CD4-positive, alpha-beta T cell treated with Interleukin-12 subunit alpha and Interleukin-12 subunit beta, for 1 hour (primary cell): ENCODE measurements at places on chromosomes 2 and 18.

GRCh38 chr2:134259571-134259970 lies 5.7 kb downstream of the MGAT5 start:
- no peak for DNase-seq

DNA sequence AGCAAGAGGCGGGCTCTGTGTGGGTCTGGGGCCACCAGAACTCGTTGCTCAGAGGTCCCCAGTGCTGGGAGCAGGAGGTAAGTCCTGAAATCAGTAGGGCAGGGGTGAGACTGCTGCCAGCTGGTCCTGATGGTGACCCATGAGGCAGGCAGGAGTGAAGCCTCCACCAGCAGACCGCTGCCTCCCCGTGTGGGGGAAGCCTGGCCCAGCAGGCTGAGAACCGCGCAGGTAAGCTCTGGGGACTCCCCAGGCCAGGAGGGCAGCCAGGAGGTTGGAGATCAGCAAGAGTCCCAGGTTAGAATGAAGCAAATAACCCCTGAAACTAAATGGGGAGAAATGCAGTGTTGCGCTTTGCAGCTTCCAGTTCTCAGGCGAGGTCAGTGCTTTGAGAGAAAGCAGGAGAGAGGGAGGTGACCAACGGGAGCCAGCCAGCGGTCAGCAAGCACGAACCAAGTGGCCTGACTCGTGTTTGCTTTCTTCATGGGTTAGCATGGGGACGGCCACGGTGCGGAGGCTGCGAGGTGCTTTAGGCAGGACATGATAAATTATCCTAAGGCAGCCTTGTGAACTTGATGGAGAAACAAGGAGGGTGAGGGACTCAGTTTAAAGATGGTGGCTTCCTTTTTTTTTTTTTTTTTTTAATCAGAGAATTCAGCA lies 26.2 kb downstream of the INHBB start:
- no peak for DNase-seq

GRCh38 chr2:207504513-207505170 lies 25.1 kb upstream of the CREB1 start:
- no peak for DNase-seq

DNA sequence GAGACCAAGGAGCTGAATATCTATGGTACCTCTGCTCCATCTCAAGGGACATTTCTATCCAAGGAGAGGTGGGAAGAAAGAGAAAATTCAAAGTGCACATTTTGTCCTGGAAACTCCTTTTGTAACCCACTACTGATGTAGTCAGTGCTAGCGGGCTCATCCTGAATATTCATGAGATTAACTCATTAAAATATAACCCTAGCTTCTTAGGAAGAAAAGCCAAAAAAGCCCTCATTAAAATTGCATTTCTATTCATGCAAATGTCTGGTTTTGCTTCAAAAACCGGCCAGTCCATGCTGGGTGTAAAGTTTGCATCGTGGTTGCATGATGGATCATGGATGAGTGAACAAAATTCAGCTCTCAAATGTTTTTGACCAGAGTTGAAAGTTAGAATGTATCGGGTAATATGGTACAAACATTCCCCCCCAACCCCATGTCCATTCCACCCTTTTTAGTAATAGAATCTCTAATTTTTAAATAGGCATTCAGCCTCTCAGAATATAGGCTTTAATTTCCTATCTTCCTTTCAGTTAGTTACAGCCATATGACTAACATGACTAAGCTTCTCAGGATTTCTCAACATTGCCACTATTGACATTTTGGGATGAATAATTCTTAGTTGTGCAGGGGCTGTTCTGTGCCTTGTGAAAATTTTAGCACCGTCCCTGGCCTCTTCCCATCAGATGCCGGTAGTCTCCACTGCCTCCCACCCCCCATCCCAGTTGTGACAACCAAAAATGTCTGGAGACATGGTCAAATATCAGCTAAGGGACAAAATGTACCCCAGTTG lies 104.2 kb upstream of the RND3 start:
- no peak for DNase-seq

GRCh38 chr18:26802330-26803200 lies 62.9 kb downstream of the AQP4 start:
- DNase-seq = no peak

- DNase-seq = no peak
Measured at GRCh38 chr2:193542762-193543161, 1348.0 kb upstream of the TMEFF2 start.

- DNase-seq = no peak
Measured at GRCh38 chr18:3067722-3068121, 54.8 kb upstream of the LPIN2 start.

GRCh38 chr2:183267148-183267827 lies 143.0 kb downstream of the NUP35 start:
- DNase-seq = no peak

GRCh38 chr2:44779793-44780192 lies 161.7 kb upstream of the SIX3 start:
- DNase-seq = no peak

GRCh38 chr2:62725712-62726055 lies 20.2 kb downstream of the EHBP1 start:
- DNase-seq = no peak

DNA sequence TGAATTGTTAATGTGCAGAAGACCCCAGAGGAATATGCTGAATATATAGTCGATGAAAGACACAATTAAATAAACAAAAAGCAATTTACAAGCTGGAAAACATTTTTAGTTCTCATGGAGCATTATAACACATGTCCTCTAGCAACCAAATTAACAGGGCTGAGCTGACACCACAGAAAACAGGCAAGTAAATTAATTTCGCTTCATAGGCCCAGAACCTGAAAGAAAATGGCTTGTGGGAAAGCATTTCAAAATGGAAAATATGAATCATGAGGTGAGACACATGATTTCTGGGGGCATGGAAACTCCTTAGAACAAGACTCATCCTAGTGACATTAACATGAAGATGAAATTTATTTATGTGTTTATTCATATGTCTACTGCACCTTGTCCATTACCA lies 25.0 kb upstream of the RNF152 start:
- no peak for DNase-seq

- DNase-seq = no peak
Measured at GRCh38 chr18:6001867-6002266, 106.5 kb upstream of the TMEM200C start.

DNA sequence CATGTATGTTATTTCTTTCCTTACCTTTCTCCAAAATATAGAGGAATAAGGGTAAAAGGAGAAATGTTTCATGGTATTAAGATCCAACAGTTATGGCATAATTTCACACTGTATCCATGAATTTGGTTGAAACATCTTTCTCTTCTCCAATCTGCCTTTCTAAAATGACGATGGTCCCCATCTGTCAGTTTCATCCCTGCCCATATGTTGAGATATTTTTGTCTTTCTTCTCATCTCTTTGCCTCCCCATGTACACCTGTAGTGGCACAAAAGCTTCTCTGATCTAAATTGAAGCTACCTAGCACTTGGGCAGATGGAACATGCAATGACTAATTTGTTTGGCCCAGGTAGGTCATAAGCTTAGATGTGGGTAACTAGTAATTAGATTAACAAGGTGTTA lies 90.7 kb upstream of the LRRTM1 start:
- no peak for DNase-seq

DNA sequence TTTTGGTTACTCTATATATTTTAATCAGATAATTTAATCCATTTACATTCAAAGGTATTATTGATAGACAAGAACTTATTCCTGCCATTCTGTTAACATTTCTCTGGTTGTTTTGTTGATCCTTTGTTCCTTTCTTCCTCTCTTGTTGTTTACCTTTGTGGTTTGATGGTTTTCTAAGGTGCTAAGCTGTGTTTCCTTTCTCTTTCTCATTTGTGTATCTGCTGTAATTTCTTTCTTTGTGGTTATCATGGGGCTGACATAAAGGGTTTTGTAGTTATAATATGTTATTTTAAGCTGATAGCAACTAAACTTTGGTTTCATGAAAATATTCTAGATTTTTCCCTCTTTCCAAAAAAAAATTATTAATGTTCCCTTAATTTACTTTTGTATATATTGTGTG lies 179.2 kb downstream of the NDUFA10 start:
- no peak for DNase-seq

DNA sequence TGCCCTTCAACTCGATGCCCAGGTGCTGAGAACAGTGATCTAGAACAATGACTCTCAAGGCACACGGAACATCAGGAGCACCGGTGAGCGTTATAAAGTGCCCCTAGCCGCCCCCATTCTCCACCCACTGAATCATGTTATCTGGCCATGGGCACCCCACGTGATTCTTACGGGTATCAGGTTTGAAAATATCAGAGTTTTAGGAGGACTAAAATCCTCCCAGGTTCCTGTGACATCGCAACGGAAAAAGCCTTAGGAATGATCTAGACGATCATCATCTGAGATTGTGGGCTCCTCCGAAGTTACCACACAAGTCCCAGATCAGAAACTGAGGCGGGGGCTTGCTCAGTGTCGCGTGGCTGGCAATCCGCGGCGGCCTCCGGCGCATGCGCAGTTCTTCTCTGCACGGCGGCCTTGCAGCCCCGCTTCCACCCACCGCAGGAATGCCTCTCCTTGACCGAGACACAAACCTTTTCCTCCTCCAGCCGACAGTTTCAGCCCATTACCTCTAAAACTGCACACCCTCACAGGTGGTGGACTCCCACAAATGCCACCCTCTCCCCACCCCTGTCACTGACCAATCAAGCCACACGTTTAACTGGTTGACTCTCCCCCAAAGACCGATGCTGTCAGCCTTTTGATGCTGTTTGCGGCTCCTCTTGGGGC lies 5.8 kb upstream of the MRPL33 start:
- DNase-seq = peak; percentile 48

GRCh38 chr2:112183327-112184025 lies 45.3 kb downstream of the FBLN7 start:
- DNase-seq = peak; percentile 9

GRCh38 chr2:119647440-119648169 lies 31.4 kb upstream of the TMEM177 start:
- DNase-seq = no peak

GRCh38 chr18:23165271-23166068 lies 30.2 kb downstream of the CABLES1 start:
- no peak for DNase-seq

- DNase-seq = no peak
Measured at GRCh38 chr2:62814123-62814522, 108.6 kb downstream of the EHBP1 start.

DNA sequence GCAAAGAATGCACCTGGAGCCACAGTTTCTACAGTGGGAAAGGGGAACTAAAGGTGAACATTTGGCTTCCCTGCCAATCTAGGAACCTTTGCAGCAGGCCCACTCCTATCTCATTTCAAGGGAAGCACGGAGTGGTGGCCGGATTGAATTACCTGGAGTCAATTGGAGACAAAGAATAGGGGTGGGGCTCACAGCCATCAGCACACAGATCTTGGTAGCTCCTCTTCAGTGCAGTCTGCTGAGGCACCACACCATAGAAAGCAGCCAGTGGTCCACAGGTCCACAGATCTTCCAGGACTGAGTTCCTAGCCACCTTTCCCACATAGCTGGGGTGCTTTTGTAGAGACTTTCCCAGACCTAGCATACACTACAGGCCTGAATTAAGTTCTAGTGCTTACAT lies 43.5 kb upstream of the NXPH2 start:
- DNase-seq = no peak

GRCh38 chr2:216583606-216584005 lies 49.6 kb upstream of the IGFBP2 start:
- no peak for DNase-seq

- no peak for DNase-seq
Measured at GRCh38 chr18:44859263-44859662, 178.6 kb downstream of the SETBP1 start.

DNA sequence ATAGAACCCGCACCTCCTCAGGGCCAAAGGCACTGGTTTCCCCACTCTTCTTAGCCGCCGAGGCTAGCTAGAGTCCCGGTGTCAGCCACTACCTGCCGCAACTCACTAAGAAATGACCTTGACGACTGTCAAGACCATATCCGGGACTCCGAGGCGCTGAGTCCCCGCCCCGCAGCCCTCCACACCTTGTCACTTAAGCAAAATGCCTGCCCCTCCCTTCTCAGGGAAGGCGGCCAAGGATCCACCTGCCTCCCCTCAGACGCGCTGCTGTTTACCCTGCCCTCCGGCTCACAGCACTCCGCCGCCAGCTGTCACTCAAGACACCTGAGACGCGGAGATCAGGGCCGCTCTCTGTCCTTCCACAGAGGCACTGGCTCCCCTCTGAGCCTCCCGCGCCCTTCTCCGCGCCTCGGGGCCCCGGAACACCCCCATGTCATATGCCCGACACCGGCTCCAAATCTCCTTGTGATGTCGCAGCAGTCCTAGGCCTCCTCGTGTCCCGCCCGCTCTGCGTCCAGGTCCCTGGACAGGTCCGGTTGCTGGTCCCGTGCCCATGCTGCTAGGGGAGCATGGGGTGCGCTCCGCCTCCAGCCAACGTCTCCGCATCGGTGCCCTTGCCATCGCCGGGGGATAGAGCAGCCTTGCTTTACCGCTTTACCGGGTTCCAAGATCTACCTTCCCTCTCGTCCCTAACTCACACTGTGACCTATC lies 32.5 kb upstream of the REG3G start:
- DNase-seq = no peak

DNA sequence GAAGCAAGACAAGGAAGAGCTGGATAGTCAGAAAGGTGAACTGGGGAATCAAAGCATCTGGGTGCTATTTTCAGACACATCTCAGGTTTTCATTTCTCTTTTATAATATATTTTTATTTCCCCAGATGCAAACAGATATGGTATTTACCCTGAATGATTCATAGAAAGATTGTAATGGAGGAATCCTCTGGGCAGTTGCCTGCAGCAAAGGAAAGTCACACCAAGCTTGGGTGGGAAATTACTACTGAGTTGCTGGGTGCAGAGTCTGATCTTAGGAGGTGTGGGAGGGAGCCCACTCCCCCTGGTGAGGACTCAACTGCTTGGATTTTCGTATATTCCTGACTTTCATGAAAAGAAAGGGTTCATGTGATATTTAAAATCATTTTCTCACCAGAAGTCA lies 2.1 kb downstream of the EFR3B start:
- no peak for DNase-seq

DNA sequence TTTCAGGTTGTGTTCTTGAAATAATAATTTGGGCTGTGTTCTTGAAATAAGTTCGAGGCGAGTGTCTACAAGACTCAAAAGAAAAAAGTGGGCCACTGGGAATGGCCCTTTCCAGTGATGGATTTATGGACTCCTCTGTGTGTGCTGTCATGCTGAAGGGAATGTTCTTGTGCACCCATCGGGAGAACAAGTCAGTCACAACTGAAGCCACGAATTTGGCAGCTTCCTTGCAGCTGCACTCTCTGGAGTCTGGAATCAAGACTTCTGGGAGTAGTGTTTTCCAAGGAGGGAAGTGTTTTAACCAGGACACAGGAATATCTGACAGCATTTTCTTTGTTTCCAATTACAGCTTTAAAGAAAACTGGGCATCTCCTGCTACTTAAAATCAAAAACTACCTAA lies 620 bp downstream of the SLC14A1 start:
- DNase-seq = no peak

DNA sequence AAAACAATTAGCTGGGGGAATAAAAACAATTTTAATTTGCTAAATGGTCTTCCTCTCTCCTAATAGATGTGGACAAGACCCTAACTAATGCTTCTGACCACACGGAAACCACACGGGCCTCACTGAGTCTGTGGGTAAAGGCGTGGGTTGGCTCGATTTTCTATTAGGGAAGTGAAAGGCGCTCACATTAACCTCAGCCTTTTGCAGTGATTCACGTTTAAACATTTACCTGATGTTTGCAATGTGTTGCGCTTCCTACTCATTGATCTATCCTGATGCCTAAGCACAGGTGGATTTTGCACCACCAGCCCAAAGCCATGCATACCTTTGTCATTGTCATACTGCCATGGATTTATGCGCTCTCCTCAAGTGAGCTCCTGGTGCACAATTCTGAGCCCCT lies 35.6 kb upstream of the NRP2 start:
- DNase-seq = no peak
